ENCODE measurements at places on chromosomes 11 and 22.

- peak; percentile 68 for DNase-seq
Observed at GRCh38 chr11:72821920-72822799, 7.9 kb downstream of the ATG16L2 start.

- no peak for DNase-seq
Observed at GRCh38 chr11:102192349-102193066, 82.3 kb downstream of the YAP1 start.

- DNase-seq: no peak
Observed at GRCh38 chr22:35313311-35314121, 13.8 kb downstream of the TOM1 start.

DNA sequence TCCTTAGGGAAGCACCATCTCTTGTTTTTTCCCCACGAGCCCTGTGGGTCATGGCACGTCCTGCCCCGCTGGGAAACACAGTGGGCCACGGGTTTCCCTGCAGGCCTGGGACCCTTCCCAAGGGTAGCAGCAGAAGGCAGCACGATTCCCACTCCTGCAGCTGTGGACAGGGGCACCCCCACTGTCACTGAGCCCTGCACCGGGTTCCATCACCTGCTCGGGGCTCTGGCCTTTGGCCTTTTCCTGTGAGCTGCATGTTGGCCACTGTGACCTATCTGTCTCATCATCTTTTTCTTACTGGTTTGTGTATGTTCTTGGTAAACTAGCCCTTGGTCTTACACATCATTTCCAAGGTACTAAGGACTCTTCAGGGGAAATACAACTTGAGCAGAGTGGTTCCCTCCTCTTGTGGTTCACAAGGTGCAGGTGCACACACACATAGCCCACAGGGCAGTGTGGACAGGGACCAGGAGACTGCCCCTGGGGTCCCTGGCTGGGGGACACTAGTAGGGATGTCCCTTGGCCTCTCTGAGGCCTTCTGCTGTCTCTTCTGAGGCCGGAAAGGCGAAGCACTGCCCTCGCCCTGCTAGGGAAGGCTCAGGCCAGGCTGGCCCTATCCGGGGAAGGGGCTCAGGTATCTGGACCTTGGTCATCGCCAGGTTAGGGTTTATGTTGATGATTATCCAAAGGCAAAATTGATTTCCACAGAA lies 19.0 kb upstream of the TXNRD2 start:
- DNase-seq: no peak

DNA sequence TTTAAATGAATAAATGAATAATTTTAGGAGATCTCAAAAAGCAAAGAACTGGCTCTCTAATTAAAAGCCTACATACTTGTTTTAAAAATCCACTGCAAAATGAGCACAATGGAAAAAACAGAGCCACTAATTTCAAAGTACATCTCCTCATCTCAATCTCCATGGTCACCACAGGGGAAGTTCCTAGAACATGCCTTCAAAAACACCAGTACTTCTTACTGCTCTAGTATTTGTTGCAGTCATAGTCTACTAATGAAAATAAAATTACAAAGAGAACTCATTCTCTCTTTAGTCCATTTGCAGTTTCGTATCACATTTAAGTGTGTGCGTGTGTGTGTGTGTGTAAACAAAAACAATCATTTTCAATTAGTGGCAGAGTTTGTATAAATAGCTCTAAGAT lies 54.0 kb downstream of the PIK3C2A start:
- DNase-seq: no peak

- DNase-seq: no peak
Observed at GRCh38 chr11:1906611-1907423, 12.7 kb upstream of the TNNT3 start.

- DNase-seq: no peak
Observed at GRCh38 chr11:2400762-2401435, 349 bp downstream of the TSSC4 start.

DNA sequence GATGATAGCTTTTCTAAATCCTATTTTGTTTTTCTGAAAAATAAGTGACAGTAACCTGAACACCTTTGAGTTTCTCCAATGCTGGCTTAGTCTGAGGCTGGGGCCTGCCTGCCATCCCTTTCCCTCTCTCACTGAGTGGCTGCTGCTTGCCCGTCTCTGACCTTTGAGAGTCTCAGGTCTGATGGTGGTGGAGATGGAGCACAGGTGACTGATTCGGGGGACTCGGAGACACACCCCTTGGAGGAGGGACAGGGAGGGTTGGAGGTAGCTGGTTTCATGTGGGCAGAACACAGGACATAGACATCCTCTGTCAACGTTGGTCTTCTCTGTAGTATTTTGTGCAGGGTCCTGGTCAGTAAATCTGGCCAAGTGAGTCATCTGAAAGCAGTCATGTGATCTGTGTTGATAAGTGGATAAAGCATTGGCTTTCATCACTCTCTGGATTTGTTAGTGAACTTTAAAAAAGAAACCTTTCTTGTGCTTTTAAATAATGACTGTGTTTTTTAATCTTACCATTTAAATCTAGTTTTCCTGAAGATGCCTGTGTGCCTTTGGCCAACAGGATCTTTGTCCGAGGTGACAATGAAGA lies 47.1 kb upstream of the CLDN5 start:
- DNase-seq: no peak

GRCh38 chr11:67500484-67500821 lies 4.7 kb downstream of the PITPNM1 start:
- DNase-seq: no peak

- no peak for DNase-seq
Observed at GRCh38 chr11:119533462-119533861, 110.5 kb upstream of the THY1 start.

- DNase-seq: no peak
Observed at GRCh38 chr22:47356511-47357011, 594.1 kb downstream of the TBC1D22A start.

DNA sequence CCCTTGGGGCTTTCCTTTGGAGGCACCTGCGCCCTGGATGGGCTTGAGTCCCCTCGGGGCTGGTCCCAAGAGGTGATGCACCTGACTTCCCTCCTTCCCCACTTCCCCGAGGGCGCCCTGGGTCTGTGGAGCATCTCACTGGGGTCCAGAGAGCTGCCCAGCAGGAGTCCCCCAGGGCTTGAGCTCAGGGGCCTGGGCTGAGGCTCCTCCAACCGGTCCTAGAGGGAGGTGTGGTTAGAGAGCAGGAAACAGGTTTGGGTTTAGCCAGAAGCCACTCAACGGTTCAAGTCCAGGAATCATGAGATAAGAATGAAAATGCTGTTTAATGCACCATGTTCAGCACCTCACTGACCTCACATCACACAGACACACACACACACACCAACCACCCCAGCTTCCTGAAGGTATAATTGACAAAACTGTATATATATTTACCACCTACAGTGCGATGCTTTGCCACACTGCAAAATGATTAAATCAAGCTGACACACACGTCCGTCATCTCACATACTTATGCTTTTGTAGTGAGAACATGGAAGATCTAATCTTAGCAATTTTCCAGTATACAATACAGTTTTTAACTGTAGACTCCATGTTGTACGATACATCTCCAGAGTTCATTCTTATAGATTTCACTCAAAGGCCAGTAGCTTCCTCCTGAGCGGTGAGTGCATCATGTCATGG lies 628 bp upstream of the IGLL1 start:
- peak; percentile 74 for DNase-seq

DNA sequence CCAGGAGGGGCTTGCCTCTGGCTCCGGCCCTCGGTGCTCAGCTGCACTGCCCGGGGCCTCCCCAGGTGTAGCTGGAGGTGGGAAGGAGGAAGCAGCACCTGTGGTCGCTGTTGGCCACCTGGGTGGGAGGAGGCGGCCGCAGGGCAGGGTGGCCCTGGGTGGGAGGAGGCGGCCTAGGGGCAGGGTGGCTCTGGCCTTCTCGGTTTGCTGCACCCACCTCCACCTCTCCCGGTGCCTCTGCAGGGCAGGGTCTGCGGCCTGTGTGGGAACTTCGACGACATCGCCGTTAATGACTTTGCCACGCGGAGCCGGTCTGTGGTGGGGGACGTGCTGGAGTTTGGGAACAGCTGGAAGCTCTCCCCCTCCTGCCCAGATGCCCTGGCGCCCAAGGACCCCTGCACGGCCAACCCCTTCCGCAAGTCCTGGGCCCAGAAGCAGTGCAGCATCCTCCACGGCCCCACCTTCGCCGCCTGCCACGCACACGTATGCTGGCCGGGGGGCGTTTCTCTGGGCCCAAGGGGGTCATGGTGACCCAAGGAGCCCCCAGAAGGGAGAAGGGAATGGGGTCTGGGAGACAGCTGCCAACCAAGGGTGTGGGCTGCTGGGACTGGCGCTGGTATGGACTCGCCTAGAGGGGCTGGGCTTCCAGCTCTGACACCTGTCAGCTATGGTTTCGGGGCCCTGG lies 20.6 kb downstream of the MUC5AC start:
- DNase-seq: no peak

DNA sequence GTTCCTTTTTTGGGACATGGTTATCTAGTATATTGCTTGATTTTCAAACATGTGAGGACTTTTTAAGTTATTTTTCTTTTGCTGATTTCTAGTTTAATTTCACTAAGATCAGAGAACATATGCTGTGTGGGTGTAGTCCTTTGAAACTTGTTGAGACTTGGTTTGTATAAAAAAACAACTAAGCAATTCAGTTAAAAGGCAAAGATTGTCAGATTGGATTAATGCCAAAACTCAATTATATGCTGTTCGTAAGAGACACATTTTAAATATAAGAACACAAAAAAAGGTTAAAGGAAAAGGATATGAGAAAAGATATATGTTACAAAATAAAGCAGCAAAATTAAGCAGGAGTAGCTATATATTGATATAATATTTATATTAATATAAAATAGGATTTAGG lies 17.8 kb upstream of the RRM1 start:
- DNase-seq: no peak

DNA sequence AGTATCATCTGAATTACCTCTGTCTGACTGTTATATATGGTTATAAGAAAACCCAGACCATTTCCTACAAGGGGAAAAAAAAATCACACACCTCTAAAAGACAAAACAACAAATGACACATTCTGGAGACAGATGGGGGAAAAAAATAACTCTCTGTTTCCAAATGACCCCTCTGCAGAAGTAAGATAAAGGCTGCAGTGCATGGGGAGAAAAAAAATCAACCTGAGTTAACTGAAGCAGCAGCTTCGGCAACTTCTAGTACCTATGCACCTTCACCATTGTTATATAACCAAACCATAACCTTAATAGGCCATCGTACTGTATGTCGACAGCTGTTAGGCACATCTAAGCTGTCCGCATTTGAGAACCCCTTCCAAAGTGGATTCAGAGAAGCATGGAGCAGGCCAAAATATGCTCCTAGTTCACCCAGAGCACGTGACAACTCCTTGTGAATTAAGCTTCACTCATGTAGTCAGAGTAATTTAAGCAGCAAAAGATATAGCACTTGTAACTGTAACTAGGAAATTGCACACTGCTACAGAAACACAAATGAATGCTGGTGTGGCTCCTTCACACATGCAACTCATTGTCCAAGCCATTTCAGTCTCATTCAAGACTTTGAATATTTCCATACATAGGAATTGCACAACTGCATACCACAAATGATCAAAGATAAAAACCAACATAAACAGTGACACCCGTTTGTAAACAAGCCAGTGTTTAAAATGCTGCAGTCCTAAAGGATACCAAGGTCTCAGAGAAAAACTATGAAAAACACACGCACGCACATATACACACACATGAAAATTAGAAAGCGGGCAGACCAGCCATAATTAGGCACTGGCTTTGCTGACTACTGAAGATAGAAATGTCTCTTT lies 2.7 kb downstream of the SIK3 start:
- no peak for DNase-seq

DNA sequence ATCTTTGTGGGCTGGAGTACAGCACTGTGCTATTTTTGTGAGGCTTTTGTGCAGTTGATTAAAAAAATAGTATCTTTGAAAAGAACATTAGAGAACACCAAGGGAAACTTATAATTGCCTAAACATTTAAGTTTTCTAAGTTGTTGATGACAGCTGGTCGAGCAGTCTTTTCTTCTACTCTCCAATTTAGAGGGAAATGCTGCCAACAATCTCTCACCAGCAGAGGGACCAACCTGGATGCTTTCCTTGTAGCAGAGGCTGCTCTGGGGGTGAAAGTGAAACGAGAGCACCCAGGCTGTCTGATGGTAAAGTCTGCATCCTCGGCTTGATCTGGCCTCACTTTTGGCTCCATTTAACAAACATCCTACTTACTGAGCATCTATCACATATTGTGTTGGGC lies 1286.5 kb upstream of the TENM4 start:
- DNase-seq: peak; percentile 11

GRCh38 chr22:37690901-37691504 lies 4.9 kb downstream of the NOL12 start:
- DNase-seq: no peak

- no peak for DNase-seq
Observed at GRCh38 chr22:46273432-46274148, 5.8 kb downstream of the TTC38 start.

GRCh38 chr11:112662554-112662953 lies 298.7 kb upstream of the NCAM1 start:
- no peak for DNase-seq

- DNase-seq: no peak
Observed at GRCh38 chr11:128579798-128580504, 7.4 kb downstream of the ETS1 start.

DNA sequence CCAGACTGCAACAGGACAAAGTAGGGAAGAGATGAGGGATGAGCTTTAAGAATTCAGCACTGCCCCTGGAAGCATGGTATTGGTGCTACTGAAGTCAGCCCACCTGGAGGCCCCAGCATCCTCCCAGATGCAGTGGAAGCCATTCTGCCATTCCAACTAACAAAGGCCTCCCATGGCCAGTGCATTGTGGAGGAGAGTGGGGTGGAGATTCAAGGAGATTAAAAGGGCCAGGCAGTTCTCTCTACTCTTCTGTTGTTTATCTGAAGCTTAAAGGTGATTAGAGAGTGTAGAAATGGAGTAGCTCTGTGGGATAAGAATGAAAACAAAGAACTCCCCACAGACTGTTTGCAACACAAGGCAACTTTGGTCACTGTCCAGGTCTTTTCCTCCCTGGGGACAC lies 24.1 kb upstream of the TSKU start:
- DNase-seq: no peak

GRCh38 chr11:130932086-130932712 lies 15.9 kb upstream of the SNX19 start:
- no peak for DNase-seq

DNA sequence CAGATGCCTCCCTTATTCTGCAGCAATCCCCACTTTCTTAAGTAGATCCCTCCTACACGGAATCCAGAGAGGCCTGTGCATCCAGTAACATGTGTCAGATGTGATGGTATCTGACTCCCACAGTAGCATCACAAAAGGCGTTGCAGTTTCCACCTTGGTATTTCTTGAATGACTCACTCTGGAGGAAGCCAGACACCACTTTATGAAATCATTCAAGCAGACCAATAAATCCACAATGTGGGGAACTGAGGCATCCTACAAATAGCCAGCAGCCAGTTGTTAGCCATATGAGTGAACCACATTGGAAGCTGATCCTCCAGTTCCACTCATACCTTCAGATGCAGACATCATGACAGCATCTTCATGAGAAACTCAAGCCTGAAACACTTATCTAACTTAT lies 798.1 kb downstream of the OPCML start:
- DNase-seq: no peak
